ENCODE measurements at places on chromosomes 11 and 22.

DNA sequence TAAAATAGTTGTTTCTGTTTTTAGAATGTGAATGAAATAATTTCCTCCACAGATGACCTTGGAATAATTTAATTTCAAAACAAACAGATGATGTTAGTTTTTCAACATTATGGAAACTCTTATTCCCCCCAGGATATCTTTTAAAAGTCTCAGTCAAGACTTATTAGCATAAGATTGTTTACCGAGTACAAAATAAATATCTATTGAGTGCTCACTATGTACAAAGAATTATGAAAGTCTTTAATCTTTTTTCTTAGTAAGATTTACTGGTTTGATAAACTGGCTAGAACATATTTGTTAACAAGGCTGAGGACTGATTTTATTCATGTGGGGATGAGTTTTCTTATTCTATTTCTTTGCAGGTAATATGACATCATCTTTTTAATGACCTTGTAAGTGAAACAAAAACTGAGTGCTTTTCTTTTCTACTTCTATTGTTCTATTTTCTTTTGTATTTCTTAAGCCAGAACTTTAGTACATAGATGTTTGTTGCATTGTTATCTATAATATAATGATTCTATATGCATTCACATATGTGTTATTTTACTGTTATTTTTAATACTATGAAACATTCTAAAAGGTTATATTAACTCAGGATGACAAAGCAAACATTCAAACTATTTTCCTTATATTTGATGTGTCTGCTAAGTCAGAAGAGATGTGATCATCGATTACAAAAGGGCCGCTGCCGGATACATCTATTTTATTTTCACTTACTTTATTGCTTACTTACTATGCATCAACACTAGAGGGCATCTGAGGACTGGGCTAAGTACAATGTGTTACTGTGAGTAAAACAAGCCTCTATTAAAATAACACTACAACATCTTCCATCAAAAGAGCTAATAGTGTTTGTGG lies 111.0 kb upstream of the ARHGAP42 start:
- peak; percentile 11 for DNase-seq

- DNase-seq = no peak
Measured at GRCh38 chr22:47190276-47190956, 428.0 kb downstream of the TBC1D22A start.

GRCh38 chr11:44424841-44425240 lies 114.9 kb upstream of the ALX4 start:
- no peak for DNase-seq

DNA sequence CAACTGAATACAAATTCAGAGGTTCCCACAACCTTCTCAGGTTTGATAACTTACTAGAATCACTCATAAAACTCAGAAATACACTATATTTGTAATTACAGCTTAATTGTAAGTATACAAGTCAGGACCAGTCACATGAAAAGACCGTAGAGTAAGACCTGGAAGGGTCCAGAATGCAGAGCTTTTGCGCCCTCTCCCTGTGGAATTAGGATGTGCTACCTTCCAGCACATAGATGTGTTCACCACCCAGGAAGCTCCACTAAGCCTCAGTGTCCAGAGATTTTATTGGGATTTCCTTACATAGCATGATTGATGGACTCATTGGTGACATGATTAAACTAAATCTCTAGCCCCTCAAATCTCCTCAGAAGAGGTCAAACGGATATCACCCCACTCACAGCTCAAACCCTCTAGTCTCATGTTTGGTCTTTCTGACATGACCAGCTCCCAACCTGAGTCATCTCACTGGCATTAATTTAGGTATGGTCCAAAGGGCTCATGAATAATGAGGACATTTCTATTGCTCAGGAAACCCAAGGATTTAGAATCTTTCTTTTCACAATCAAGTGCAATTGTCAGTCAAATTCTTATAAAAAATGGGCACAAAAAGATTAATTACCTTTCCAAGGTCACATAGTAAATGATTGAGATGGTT lies 77.2 kb upstream of the UBASH3B start:
- DNase-seq = no peak

- no peak for DNase-seq
Measured at GRCh38 chr11:126695293-126695692, 305.3 kb downstream of the KIRREL3 start.

- no peak for DNase-seq
Measured at GRCh38 chr11:37710031-37710430, 1112.0 kb upstream of the RAG2 start.

DNA sequence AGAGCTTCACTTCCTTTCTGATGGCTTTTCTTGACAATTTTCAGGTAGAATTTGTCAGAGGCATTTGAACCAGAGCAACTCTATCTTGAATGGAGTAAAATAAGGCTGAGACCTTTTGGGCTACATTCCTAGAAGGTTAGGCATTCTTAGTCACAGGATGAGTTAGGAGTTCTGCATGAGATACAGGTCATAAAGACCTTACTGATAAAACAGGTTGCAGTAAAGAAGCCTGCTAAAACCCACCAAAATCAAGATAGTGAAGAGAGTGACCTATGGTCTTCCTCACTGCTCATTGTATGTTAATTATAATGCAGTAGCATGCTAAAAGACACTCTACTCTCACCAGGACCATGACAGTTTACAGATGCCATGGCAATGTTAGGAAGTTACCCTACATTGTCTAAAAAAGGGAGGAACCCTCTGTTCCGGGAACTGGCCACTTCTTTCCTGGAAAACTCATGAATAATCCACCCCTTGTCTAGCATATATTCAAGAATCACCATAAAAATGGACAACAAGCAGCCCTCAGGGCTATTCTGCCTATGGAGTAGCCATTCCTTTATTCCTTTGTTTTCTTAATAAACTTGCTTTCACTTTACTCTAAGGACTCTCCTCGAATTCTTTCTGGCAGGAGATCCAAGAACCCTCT lies 1519.7 kb upstream of the TENM4 start:
- DNase-seq = no peak

DNA sequence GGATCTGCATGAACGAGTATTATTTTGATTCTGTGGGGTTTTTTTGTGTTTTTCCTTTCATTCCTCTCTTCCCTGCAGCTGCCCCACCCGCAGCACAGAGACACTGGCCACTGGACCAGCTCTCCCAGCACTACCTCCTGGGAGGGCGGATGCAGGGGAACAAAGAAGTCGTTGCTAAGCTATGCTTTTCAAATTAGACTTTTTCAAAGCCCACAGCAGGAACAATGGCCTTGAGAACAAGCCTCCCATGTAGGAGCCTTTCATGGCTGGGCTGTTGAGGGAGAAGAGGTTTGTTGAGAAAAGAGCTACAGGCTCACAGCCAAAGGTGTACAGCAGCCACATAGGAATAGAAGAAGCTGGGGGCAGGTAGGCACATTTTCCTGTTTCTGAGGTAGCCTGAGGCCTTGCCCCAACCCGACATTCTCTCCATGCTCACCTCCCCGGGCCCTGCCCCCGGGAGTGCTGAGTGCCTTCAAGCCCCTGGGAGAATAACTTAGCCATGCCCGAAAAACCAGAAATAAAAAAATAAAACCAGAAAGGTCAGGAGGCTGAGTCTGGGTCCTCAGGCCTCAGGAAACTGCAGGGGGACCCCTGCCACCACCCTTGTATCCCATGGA lies 20.5 kb upstream of the SYT12 start:
- DNase-seq = no peak

DNA sequence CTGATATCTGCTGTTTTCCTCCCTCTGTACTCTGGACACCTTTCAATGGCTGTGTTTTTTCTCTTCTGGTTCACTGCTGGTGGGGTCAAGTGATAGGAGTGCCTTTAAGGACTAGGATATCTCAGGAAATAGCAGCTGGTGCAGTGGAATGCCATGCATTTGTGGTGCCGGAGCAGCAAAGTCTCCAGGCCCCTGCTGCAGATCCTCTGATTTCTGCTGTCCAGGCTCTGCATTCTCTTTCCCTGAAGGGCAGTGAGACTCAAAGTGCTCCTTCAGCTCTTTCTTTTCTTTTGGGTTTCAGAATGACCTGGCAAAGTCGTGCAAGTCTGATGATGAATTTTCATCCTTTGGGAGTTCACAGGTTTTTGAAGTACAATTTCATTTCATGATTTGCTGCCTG lies 774.3 kb downstream of the FAM181B start:
- DNase-seq = no peak

DNA sequence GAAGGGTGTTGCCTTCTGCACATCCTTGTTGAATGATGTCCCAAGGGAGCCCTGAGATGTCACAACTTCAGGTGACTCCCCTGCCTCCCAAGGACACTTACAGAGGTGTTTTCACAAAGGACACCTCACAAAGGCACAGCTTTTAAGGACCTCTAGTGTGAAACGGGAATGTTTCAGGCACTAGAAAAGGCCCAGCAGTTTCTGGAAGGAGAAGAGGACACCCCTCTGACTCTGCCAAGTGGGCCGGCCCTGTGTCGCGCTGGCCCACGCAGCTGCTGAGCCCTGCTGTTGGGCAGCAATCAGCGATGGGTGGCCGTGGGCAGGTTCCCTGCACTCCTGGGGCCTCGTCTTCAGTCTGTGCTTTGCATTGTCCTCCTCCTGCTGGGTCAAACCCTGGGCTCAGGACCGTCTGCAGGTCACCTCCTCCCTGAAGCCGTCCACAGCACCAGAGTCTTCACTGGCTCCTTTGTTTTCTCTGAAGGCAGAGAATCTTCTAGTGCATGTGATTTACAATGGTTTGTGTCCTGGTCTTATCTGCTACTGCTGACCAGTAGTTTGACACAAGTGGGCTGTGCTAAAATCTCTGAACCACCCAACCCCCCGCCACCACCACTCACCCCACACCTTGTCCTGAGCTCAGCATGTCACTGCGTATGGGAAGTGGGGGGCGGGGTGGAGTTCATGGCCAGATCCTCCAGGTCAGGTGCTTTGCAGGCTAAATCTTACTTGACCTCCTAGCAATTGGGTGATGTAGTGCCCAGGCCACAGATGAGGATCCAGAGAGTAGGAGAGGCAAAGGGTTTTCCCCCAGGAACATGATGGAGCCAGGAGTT lies 3.2 kb downstream of the LINC01488 start:
- DNase-seq = no peak

GRCh38 chr11:92357344-92357743 lies 132.7 kb downstream of the FAT3 start:
- DNase-seq = no peak

GRCh38 chr22:35350539-35351503 lies 30.1 kb upstream of the HMOX1 start:
- peak; percentile 90 for DNase-seq

DNA sequence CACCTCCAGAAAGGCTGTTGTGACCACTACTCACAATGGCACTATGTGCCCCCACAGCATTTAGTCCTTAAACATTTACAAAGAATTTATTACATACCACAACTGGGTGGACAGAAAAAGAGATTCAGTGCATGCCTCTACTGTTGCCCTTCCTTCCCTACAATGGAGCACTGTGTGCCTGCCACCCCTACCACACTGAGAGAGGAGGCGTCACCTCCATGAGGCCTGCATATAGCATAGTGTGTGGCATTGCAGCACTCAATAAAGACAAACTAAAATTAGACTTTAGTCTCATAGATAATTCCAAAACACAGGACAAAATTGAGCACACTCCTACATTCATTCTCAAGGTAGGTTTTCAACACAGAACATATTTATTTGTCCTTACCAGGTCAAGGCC lies 25.8 kb downstream of the THAP12 start:
- no peak for DNase-seq

Measured in CD4-positive, alpha-beta T cell treated with Interleukin-21 for 1 hour (primary cell).